ENCODE measurements at places on chromosomes 16 and 17. TPM values are rescaled to one million over a fixed set of nuclear protein-coding genes. Genes with fewer than 3 reads are reported as not detected.
A peak's percentile ranks its signal among the peaks of the same experiment; 100 is the strongest.

TEX19 gene
- 0.24 TPM for total RNA-seq

DNA sequence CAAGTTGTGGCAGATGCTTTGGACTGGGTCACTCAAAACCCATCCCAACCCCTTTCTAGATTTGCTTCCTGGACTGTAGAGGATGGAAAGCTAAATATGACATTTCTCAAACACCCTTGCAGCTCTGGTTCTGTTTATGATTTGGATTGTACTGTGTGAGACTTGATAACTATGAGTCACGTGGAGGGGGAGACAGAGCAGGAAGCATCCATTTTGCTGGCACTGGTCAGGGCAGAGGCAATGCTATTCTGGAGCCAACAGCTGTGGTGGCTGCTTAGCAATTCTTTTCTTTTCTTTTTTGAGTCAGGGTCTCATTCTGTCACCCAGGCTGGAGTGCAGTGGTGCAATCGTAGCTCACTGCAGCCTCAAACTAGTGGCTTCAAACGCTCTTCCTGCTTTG, 13.6 kb upstream of the TERF2 start:
- H3K4me3 ChIP-seq = no peak overlapping the region
- H3K36me3 ChIP-seq = no peaks in the 10 kb centered on the region
- peaks cover 58% of the 10 kb centered on the region for H3K4me1 ChIP-seq
- H3K27ac ChIP-seq = no peak overlapping the region
- no peaks in the 10 kb centered on the region for H3K27me3 ChIP-seq

DNA sequence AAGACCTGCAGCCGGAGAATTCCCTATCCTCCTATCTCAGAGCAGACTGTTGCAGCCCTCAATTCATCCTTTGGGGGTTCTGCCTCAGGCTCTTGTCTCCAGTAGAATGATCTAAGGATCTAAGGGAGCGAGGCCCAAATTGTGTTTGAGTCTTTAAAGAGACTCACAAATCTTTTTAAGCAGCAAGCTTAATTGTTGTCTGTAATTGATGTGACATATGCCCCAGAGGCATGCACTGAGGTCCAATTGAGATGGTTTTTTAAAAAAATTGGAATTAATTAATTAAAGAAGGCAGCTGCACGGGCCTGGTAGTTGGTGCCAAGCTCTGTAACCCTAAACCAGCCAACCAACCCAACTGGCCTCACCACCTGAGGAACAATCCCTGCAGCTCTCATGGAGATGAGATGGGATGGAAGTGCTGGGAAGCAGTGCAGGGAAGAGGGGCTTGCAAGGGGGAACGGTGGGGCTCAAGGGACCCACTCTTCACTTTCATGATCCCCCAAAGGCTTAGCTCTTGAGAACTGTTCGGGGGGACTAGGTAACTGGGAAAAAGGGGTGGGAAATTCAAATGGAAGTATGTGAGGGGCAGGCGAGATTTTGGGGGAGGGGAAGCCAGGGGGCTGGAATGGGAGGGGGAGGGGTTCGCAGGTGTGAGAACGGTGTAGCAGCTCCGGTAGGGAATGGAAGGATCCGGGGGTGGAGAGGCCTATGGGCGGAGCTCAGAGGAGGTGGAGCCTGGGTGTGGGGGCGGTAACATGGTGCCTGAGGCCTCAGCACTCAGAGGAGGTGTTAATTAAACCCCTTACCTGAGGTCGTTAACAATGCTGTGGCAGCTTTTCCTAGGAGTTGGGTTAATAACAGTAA, 9.2 kb upstream of the ZNF652 start:
- no peak for DNase-seq
- no peaks in the 10 kb centered on the region for H3K27me3 ChIP-seq
- H3K36me3 ChIP-seq = no peaks in the 10 kb centered on the region

GRCh38 chr17:38738007-38738662, 8.0 kb downstream of the CISD3 start:
- DNase-seq = no peak
- no peaks in the 10 kb centered on the region for H3K27me3 ChIP-seq
- peaks cover 9% of the 10 kb centered on the region for H3K36me3 ChIP-seq
- H3K4me3 ChIP-seq = no peak overlapping the region

GRCh38 chr17:43546319-43547188, at the start of gene ETV4:
TSS of gene ETV4 (minus strand) at chr17:43546340. CDS start at chr17:43545617, 723 bp downstream.
- H3K27ac ChIP-seq = peak within 1 kb of the TSS; percentile 94
- peaks cover 4% of the 10 kb centered on the region for H3K36me3 ChIP-seq
- peak within 1 kb of the TSS; percentile 85 for H3K4me3 ChIP-seq
- H3K27me3 ChIP-seq = no peaks in the 10 kb centered on the region
- peak; percentile 86 for DNase-seq

DNA sequence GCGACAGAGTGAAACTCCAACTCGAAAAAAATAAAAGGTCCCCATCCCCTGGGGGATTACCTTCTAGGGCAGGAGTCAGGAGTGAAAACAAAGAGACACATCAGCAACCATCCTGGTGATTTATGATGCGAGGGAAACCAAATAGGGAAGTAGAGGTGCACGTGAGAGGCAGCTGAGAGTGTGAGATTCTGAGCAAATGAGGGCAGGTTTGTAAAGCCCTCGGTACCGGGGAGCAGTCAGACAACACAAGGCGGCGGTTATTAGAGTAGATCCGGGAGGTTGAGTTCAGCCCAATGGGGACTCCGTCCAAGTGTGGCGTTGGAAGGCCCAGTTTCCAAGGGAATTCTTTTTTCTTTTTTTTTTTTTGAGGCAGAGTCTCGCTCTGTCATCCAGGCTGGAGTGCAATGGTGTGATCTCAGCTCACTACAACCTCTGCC, 7.4 kb upstream of the ARMC7 start:
- no peak for DNase-seq
- no peak overlapping the region for H3K27ac ChIP-seq
- H3K27me3 ChIP-seq = no peaks in the 10 kb centered on the region
- 0 out of 2 replicates have a peak, but pooled peaks cover 5% of the 10 kb centered on the region for H3K4me1 ChIP-seq
- H3K4me3 ChIP-seq = no peak overlapping the region
- H3K36me3 ChIP-seq = peaks cover 46% of the 10 kb centered on the region
